ENCODE measurements at places on chromosomes 2 and 18.
A peak's percentile ranks its signal among the peaks of the same experiment; 100 is the strongest.

DNA sequence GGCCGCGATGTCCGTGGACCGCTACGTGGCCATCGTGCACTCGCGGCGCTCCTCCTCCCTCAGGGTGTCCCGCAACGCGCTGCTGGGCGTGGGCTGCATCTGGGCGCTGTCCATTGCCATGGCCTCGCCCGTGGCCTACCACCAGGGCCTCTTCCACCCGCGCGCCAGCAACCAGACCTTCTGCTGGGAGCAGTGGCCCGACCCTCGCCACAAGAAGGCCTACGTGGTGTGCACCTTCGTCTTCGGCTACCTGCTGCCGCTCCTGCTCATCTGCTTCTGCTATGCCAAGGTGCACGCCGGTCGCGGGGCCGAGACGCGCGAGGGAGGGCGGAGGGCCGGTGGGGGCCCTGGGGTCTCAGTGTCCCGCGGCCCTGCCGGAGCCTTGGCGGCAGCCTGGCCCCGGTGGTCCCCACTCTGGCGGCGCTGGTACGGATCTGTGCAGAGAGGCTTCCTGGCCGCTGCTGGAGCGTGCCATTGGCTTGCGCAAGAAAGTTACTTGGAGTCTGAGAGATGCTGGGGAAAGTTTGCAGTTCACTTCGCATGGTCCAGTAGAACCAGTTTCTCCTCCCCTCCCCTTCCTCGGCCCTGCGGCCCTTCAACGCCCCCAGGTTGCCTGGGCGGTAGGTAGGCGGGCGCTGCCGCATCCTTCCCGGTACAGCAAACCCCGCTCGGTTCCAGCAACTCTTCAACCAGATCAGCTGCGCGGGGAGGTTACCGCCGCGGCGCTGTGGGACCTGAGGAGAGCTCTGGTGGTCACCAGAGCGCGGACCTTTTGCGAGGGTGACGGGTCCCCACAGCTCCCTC, 1.5 kb downstream of the GALR1 start:
- no peak for DNase-seq

DNA sequence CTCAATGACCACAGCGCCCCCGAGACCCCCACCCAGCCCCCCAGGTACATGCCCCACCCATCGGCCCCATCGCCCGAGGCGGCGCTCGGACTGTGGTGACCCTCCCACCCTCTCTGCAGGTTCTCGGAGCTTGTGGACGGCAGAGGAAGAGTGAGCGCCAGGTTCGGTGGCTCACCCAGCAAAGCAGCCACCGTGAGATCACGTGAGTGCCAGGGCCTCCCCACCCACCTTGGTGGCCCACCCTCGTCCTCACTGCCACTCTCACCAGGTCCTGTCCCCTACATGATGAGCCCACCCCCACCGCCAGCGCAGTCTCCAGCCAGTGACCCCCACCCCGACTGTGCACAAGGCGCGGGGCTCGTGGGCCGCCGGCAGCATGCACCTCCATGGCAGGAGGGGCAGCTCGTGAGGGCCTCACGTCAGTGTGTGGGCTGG, 30.4 kb downstream of the MTERF4 start:
- no peak for DNase-seq

DNA sequence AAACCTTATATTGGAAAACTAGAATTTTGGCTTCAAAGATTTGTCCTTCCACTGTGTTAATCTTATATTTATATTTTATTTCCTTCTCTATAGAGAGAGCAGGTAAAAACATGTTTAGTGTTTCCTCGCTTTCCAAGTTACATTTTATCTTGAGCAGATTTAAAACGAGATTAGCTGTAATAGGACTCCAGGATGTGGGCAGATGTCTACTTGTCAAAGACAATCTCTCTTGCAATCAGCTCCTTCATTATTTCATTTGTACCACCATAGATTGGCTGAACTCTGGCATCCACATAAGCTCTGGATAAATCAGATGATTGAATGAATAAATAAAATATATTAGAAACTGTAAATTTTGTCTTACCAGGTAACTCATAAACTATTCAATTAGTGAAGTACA, 17.5 kb upstream of the KANSL1L start:
- no peak for DNase-seq

- no peak for DNase-seq
These were observed 9.8 kb downstream of the SOWAHC start for GRCh38 chr2:109623923-109624322.

- DNase-seq = peak; percentile 23
These were observed 127.9 kb upstream of the SH3BP4 start for GRCh38 chr2:234823877-234824376.
